Activated B cell treated with CpG ODN at 0.5 μM for 24 hours (primary cell): ENCODE measurements at places on chromosomes 1 and 21. TPM values are rescaled to one million over a fixed set of nuclear protein-coding genes. Genes with fewer than 3 reads are reported as not detected.
A peak's percentile ranks its signal among the peaks of the same experiment; 100 is the strongest.

Gene NUDT4B
- total RNA-seq: 1.9 and 3.4 TPM in 2 replicates

Gene AKT3
- total RNA-seq: 63.3 and 67.9 TPM in 2 replicates

- H3K4me3 ChIP-seq: no peak overlapping the region
- H3K27me3 ChIP-seq: no peaks in the 10 kb centered on the region
- DNase-seq: no peak
- no peaks in the 10 kb centered on the region for H3K36me3 ChIP-seq
- H3K27ac ChIP-seq: no peak overlapping the region
Observed at GRCh38 chr1:90308421-90308820, 313.5 kb downstream of the ZNF326 start.

- H3K27ac ChIP-seq: no peak overlapping the region
- DNase-seq: no peak
- no peaks in the 10 kb centered on the region for H3K4me1 ChIP-seq
Observed at GRCh38 chr1:53754484-53755312, 15.7 kb upstream of the GLIS1 start.

DNA sequence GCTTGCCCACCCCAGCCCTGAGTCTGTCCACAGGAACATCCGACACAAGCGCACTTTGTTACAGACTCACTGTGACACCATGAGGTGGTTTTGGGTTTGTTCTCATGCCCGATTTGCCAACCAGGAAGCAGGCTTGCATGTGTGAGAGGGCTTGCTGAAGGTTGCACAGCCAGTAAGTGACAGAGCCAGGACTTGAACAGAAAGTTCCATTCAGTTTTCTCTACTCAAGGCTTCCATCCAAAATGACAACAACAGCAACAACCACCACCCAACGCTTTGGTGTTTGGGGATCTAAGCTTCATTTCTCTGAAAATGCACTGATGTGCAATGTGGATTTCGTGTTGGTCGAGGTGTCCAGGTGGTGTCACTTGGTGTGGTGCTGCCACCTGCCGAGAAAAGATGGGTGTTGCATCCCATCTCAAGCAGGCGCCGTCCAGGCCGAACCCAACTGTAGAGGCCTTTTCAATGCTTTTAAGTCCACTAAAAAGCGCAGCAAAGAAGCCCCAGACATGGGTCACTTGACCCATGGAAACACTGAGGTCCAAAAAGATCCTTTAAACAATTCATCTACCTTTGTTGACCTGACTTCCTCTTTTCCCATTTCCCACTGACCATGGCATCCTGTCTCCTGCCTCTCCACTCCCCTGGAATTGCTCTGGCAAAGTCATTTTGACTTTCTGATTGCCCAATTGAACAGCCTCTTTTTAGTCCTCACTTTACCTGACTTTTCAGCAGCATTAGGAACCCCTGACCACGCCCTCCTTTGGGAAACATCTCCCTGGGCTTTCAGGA lies 12.2 kb downstream of the CITED4 start:
- H3K4me1 ChIP-seq: peaks cover 10% of the 10 kb centered on the region
- H3K36me3 ChIP-seq: no peaks in the 10 kb centered on the region
- peak; percentile 67 for DNase-seq
- H3K4me3 ChIP-seq: no peak overlapping the region
- no peak overlapping the region for H3K27ac ChIP-seq

DNA sequence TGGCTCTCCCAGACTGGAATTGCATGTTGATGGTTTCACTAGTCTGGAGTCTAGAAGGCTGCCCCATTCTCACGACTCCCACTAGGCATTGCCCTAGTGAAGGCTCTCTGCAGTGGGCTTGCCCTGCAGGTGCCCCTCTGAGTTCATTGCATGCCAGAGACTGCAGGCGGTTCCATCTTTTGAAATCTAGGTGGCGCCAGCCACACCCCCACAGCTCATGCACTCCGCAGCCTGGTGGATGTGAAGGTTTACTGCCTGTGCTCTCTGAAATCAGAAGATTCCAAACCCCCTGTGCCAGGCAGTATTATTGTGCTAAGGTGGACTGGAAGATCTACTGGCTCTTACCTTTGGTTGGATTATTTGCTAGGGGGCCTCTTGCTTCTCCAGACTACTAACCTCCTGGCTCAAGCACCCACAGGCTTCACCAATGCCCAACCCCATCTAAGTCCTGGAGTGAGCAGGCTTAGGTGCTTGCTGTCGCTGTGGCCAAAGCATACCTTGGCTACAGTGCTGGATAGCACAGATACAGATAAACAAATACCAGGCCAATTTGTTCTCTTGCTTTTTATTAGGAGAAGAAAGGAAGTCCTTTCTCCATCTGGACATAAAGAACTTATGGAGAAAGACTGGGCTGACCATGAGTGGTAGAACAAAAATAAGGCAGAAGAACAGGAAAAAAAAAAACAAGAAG lies 83.5 kb upstream of the SIM2 start:
- H3K4me1 ChIP-seq: no peaks in the 10 kb centered on the region
- no peak overlapping the region for H3K4me3 ChIP-seq
- no peak overlapping the region for H3K27ac ChIP-seq
- no peaks in the 10 kb centered on the region for H3K36me3 ChIP-seq
- peaks cover 16% of the 10 kb centered on the region for H3K27me3 ChIP-seq
